ENCODE measurements at places on chromosomes 13 and 19. TPM values are rescaled to one million over a fixed set of nuclear protein-coding genes. Genes with fewer than 3 reads are reported as not detected.

PIK3R2 gene
- total RNA-seq: 13.7 TPM

PEG3 gene
- total RNA-seq: 114 TPM

NTF4 gene
- total RNA-seq: not detected

KLK10 gene
- total RNA-seq: not detected

SPINT2 gene
- 76.5 TPM for total RNA-seq

UBE2L5 gene
- total RNA-seq: not detected

ZSCAN4 gene
- total RNA-seq: not detected

COX7A1 gene
- 135 TPM for total RNA-seq

ZNF506 gene
- total RNA-seq: 20.4 TPM

DHDH gene
- total RNA-seq: 0.56 TPM

PKN1 gene
- 49.9 TPM for total RNA-seq

MBD3L2 gene
- not detected for total RNA-seq

RNF225 gene
- not detected for total RNA-seq

OLFM2 gene
- 46.9 TPM for total RNA-seq

NLRP11 gene
- not detected for total RNA-seq

ZFP14 gene
- 3.8 TPM for total RNA-seq

OR10H1 gene
- total RNA-seq: not detected

MEIOSIN gene
- 0.06 TPM for total RNA-seq

UPF3A gene
- total RNA-seq: 38.6 TPM

CFD gene
- total RNA-seq: 15.8 TPM

Data from adrenal gland (tissue), 19 donors.